ENCODE measurements at places on chromosomes 2 and 18. TPM values are rescaled to one million over a fixed set of nuclear protein-coding genes. Genes with fewer than 3 reads are reported as not detected.

Gene RIT2
- not detected for total RNA-seq

Gene SCYGR4
- total RNA-seq: not detected

Gene DPY30
- 63.7 TPM for total RNA-seq

Gene CAPN13
- 0.14 TPM for total RNA-seq

Gene LINC00305
- not detected for total RNA-seq

Gene DBI
- 43.3 TPM for total RNA-seq

Gene KCNG2
- not detected for total RNA-seq
